ACHN (cell line): ENCODE measurements at places on chromosomes 2 and 18.

GRCh38 chr2:42101206-42102023 lies 53.6 kb downstream of the PKDCC start:
- DNase-seq, result peak; percentile 83

DNA sequence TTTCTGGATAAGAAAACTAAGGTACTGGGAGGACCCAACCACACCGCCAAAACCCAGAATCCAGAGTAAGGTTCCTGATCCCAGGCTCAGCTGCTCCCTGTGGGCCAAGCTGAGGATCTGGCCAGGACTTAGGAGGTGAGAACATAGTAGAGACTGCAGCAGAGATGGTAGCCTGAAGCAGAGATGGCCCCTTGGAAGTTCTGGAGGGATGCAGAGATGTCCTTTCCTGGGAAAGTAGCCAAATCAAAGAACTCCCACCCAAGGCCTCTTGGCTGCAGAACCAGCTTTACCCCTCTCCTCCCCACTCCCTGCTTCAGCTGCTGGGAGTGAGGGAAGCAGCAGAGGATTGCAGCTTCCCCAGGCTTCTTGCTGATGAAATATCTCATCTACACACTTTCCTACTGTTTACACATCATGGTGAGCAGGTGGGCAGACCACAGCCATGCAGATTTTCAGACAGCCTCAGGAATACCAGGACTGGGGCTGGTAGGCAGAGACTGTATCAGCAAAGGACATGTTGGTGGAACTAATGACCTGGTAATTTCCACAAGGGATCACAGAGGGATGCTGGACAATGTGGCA lies 32.7 kb downstream of the TMEM17 start:
- no peak for DNase-seq

DNA sequence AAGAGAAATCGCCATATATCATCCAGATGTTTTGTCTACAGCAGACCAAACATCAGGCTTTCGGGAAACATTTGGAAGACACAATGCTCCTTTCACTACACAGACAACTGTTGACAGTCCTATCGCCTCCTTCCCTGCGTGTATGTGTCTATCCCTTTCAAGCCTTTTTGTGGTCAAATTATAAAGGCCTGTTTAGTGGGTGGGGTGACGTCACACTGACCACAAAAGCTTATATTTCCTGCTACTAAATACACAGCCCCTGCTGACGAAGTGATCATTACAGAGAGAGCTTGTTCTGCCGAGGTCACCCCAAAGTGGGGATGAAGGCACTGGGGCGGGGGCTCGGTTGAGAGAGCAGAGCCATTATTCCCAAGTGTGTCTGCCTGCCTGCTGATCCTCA lies 302.7 kb upstream of the TNP1 start:
- no peak for DNase-seq

GRCh38 chr2:231421051-231421580 lies 25.6 kb downstream of the B3GNT7 start:
- no peak for DNase-seq

DNA sequence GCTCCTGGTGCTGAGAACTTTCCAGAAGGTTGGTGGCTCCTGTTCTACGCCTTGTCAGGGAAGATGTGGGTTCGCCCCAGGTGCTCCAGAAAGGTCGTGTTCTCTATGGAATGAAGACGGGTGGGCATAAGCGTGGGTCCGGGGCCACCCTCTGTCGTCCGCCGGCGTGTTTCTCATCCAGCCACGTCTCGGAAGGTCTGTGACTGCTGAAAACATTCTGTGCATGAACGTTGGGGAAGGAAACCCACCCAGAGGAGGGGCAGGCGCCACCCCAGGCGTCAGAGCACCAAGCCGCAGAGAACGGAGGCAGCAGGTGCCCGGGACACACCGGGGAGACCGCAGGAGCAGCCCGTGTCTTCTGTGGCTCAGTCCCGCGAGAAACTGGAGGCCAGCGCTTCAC lies 118.2 kb downstream of the RTP5 start:
- DNase-seq, result no peak

DNA sequence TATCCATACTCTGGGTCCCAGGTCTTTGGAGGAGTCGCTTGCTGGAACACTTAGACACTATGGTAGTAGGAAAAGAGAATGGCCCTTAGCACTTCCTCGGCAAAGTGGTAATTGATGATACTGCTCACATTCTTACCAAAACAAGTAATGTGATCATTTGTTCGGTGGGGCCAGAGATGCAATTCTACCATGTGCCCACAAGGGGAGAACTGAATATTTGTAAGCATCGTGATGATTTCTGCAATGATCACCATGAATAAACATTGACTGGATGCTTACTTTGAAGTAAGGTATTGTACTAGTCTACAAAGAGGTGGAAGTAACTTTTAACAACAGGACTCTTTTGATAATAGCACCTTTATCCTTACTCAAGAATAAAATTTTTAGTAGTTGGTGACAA lies 109.7 kb downstream of the CD8B2 start:
- DNase-seq, result peak; percentile 9

DNA sequence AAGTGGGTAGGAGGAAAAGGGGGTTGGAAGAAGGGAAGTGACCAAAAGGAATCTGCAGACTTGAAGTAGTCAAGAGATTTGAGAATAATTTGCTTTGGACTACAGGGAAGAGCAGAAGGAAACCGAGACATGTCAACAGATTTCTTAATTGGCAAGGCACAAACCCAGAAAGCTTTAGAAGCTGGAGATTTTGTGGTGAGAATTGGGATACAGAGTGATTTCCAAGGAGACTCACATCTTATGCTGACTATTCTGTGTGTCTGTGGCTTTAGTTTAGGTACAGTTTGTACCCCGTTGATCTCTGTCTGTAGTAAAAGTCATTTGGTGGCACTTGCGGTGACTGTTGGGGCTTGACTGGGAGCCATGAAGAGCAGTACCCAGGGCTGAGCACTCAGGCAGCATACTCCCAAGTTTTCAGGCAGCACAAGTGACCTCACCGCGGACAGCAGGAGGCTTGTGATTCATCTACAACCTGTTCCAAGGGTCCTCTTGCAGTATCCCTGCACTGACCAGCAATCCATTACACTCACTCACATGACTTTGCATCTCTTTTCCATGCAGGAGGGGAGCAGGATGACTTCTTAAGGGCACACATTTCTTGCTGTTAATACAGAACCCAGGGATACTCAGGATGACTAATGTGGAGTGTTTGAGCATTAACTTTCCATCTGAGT lies 97.1 kb upstream of the TNP1 start:
- DNase-seq, result peak; percentile 96

DNA sequence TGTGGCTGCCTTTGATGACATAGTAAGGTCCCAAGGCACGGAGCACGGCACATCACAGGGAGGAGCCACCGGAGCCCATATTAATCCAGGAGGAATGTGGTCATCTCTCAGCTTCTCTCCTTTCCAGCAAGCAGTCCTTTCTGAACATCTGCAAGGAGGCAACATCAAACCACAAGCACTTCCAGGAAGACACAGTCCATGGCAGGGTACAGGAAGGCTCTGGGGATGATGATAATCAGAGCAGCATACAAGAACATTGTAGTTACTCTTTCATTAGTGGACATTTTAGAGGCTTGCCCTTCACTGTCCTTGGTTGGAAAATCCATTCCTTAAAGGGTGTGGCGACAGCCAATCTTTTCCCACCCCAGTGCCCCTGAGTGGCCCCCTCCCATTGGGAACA lies 31.1 kb downstream of the YPEL5 start:
- no peak for DNase-seq

DNA sequence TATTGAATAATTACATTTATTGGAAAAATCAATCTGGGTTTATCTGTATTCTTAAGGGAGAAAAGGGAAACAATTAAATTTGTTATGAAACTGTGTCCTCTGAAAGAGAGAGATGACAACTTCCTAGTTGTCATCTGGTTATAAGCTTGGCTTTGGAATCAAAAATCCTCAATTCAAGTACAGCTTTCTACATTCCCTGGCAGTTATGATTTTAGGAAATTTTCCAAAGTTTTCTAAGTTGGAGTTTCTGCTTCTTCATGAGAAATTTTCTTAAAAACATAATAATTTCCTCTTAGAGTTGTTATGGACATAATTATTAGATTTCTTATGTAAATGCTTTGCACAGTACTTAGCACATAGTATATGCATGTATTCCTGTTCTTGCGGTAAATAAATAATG lies 625.6 kb upstream of the SLC39A10 start:
- no peak for DNase-seq

DNA sequence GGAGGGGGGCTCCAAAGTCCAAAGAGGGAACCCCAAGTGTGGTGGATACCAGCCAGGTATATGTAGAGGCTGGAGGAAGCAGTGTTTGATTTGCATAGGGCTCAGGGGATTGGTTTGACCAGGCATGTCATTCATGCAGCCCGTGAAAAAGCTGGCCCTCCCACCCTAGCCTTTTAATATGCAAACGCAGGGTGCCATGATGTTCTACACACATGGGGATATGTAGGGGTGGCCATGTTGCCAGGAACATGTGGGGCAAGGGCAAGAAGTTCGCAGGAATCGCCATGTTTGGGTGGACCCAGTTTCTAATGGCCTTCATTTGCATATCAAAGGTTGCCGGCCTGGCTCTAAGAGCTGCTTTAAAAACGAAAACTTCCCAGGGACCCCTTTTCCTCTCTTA lies 33.6 kb downstream of the B3GNT7 start:
- no peak for DNase-seq

DNA sequence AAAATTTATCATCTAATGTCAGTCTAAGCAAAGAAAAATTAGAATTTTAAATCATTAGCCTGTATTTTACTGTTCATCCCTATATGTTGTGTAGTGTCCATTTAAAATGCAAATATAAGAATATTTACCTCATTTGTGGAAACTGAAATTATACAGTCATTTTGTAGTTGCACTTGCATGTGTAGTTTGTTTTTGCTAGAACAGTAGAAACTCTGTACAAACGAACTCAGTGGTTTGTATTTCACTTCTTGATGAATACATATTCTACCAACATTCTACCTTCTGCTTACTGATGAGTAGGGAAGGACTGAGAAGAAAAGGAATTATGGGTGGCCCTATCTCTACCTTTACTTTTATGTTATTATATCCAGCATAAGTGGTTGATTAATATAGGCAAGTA lies 29.7 kb downstream of the BMPR2 start:
- DNase-seq, result no peak

DNA sequence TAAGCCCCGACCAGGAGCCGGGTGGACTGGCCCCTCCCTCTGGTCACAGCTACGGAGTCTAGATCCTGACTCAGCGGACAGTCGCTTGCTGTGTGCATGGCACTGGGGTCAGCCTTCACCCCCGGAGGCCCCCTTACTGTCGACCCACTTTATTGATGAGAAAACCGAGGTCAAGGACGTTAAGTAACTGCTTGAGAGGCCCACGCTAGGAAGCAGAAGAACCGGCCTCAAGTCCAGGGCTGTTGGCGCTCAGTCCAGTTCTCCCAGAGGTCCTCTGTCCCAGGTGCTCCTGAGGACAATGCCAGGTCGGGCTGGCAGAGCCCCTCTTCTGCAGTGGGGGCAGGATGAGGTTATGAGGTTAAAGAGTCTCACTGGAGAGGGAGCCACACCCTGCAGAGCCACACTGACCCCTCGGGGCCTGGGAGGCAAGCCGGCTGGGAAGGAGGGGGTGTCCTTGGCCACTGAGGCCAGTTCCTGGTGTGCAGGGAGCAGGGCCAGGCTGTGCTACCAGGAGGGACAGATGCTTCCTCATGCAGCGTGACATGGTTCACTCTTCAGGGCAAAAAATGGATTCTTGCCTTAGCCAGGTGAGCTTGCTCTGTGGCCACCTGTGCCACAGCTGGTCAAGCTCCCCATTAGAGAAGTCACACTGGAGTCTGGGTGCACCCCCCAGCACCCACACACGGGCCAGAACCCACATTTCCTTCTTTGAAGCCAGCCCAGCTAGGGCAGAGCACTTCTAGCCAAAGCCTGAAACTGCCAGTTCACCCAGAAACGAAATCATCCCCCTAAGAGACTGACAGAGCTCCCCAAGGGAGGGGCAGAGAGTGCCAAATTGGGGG lies 47.3 kb upstream of the HPCAL1 start:
- DNase-seq, result no peak

- DNase-seq, result no peak
Measured at GRCh38 chr2:73063472-73063871, 8.0 kb downstream of the SFXN5 start.

DNA sequence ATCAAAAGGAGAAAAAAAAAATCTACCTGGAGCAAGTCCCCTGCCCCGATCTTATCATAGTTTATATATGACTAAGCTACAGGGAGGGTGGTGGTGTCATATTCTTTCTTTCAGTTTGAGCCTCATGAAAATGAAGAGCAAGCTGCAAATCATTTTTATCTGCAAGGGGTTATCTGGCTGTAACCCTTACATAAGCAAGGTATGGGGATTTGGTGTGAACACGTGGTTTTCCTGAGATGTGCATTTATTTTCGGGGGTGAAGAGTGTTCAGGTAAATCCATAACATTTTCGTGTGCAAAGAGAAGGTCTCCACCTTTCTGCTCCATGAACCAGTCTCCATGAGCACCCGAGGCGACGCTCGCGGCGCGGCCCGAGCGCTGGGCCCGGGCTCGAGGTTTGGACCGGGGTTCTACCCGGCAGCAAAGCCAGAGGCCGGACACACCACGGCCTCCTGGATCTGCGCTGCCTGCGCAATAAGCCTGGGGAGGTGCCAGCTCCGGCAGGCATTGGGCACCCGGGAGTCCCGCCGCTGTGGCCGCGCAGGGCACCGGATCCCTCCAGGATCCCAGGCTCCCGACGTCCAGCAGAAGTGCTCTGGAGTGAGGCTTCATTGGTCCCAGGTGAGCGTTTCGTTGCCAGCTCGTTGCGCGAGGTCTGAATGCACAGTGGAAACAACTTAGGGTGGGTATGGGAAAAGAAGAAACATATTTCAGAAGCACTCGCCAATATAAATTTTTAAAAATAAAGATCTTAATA lies 36.1 kb upstream of the GPD2 start:
- peak; percentile 86 for DNase-seq

DNA sequence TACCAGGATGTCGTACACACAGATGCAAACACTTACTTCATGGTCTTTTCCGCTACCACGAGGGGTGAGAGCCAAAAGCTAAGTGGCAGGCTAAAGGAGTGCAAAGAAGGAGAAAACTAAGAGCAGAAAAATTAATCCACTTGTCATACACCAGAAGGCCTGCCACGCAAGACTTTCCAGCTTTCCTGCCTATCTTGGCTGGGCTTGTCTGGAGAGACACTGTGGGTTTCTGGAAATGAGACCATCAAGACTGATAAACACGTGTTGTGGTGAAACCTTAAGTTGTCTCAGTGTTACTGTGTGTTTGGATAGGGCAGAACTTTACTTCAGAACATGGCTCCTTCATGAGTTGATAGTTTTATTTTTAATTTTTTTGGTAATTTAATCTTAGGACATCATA lies 175.6 kb downstream of the FMNL2 start:
- DNase-seq, result no peak
